ENCODE measurements at places on chromosomes 13 and 19. TPM values are rescaled to one million over a fixed set of nuclear protein-coding genes. Genes with fewer than 3 reads are reported as not detected.

MEIOSIN gene
- total RNA-seq, result 0.06 TPM

WDR88 gene
- total RNA-seq, result 0.28 TPM

KLHL1 gene
- total RNA-seq, result not detected

FRY gene
- total RNA-seq, result 0.10 TPM

ZNF66 gene
- not detected for total RNA-seq

CGB2 gene
- 0.09 TPM for total RNA-seq
